PC-3 (cell line): ENCODE measurements at places on chromosomes 7 and 10. TPM values are rescaled to one million over a fixed set of nuclear protein-coding genes. Genes with fewer than 3 reads are reported as not detected.

The CXCL12 gene
- 0.12 and 0.47 TPM in 2 replicates for total RNA-seq

The PRKG1 gene
- total RNA-seq = 6.3 and 7.4 TPM in 2 replicates

The TAC1 gene
- total RNA-seq = not detected in 2 replicates

The EVX1 gene
- 0.33 and 0.35 TPM in 2 replicates for total RNA-seq

The OPALIN gene
- not detected in 2 replicates for total RNA-seq

The FAM25A gene
- total RNA-seq = 6.6 and 11.4 TPM in 2 replicates

The SPDYE6 gene
- not detected in 2 replicates for total RNA-seq

GRCh38 chr7:78326876-78327275, 528.3 kb downstream of the PHTF2 start:
- DNase-seq = no peak

- DNase-seq = peak; percentile 69
Measured at GRCh38 chr7:122588621-122589020, 110.3 kb downstream of the RNF133 start.

- DNase-seq = no peak
Measured at GRCh38 chr10:9010093-9010492, 955.6 kb downstream of the GATA3 start.

GRCh38 chr7:47192978-47193377, 388.9 kb downstream of the TNS3 start:
- DNase-seq = peak; percentile 25

- no peak for DNase-seq
Measured at GRCh38 chr7:108455998-108456677, at the start of gene NRCAM. Gene NRCAM (minus strand): TSS chr7:108456436. CDS start chr7:108240064, 216,372 bp downstream.

GRCh38 chr7:155804431-155804831, 7.8 kb downstream of the SHH start:
- no peak for DNase-seq
